ENCODE measurements at places on chromosomes 16 and 17. TPM values are rescaled to one million over a fixed set of nuclear protein-coding genes. Genes with fewer than 3 reads are reported as not detected.

Gene HASPIN
- total RNA-seq = 0.28 TPM

DNA sequence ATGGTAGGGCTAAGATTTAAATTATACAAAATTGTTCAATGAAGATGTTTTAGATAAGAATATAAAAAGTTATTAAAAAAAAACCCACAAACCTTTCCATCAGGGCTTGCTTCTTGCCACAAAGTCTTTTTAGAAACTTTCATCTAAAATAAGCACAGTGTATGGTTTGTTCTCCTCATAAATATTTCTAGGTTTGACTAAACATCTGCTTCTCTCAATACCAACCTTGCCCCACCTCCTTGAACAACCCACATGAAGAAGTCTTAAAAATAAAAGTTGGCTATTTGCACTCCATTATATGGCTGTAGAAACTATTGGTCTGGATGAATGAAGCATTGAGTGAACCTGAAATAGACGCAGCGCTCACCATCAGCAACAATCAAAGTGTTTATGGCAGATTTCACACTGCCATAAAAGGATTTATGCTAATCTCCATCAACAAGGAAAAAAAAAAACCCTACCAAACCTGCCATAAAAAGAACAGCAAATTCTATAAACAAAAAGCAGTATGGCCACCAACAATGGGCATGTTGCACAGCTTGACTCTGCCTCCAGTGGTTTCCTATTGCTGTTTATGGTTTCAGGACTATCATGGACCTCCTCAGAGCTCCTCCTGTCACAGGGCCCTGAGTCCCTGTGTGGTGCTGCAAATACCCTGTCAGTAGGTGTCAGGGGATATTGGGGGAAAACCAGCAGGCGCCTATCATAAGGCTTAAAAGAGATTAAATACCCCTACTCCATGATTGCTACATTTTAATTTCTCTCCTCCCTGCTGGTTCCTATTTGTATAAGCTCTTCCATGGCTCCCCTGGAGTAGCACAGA lies 37.6 kb downstream of the SNX11 start:
- H3K36me3 ChIP-seq = no peaks in the 10 kb centered on the region
- no peaks in the 10 kb centered on the region for H3K4me1 ChIP-seq
- no peaks in the 10 kb centered on the region for H3K27me3 ChIP-seq
- no peak for DNase-seq
- H3K4me3 ChIP-seq = no peak overlapping the region
- H3K27ac ChIP-seq = no peak overlapping the region

GRCh38 chr17:27623614-27624013 lies 7.4 kb upstream of the LGALS9 start:
- DNase-seq = no peak
- H3K4me3 ChIP-seq = no peak overlapping the region
- H3K27me3 ChIP-seq = no peaks in the 10 kb centered on the region
- no peak overlapping the region for H3K27ac ChIP-seq
- peaks cover 44% of the 10 kb centered on the region for H3K36me3 ChIP-seq
- no peaks in the 10 kb centered on the region for H3K4me1 ChIP-seq

DNA sequence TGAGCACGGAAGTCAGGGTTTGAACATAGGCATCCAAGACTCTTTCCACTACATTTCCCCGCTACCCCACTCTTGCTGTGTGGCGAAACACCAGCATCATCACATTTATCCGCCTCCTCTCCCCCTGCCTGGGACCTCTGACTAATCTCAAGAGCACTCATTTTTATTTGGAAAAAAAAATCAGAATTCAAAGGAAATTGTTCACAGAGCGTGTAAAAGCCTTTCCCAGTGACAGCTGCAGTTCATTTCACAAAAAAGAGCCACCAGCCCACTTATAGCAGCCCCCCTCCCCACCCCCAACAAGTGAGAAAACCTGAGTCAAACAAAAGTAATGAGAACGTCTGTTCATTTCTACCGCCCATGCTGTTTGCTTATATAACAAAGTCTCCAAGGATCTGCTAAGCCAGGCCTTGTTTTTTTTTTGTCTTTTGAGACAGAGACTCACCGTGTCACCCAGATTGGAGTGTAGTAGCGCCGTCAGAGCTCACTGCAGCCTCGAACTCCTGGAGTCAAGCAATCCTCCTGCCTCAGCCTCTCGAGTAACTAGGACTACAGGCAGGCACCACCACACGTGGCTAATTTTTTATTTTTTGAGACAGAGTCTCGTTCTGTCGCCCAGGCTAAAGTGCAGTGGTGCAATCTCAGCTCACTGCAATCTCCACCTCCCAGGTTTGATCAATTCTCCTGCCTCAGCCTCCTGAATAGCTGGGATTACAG lies 48.3 kb upstream of the HAPSTR1 start:
- H3K4me1 ChIP-seq = no peaks in the 10 kb centered on the region
- no peaks in the 10 kb centered on the region for H3K36me3 ChIP-seq
- no peak for DNase-seq

Gene MC1R
- total RNA-seq = 1.1 TPM

Gene NOD2
- total RNA-seq = 0.14 TPM

- no peak for DNase-seq
- H3K36me3 ChIP-seq = no peaks in the 10 kb centered on the region
- peak overlapping the region; percentile 86 for H3K4me3 ChIP-seq
- no peaks in the 10 kb centered on the region for H3K27me3 ChIP-seq
- peak overlapping the region; percentile 72 for H3K27ac ChIP-seq
- H3K4me1 ChIP-seq = no peaks in the 10 kb centered on the region
Observed at GRCh38 chr17:83081684-83082201, 2.3 kb downstream of the METRNL start.
